ENCODE measurements at places on chromosomes 13 and 19.

DNA sequence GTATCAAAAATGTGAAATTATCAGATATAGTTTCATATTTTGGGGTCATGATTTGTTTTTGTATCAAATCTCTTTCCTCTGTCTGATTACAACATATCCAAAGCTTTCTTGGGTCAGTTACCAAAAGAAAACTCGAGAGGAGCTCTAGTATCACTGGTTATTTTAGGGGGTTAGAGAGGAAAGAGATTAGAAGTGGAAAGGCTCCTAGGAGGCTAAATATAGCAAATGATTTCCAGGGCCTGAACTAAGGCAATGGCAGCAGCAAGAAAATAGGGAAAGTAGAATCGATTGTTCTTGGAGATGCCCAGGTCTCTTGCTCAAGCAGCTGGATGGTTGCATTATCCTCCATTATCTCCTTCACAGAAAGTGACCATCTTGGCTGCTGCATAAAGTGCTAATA, 72.9 kb downstream of the NHLRC3 start:
- no peak for DNase-seq

- DNase-seq, result peak; percentile 21
These were observed 1.3 kb upstream of the CEACAM3 start for GRCh38 chr19:41795031-41795461.

DNA sequence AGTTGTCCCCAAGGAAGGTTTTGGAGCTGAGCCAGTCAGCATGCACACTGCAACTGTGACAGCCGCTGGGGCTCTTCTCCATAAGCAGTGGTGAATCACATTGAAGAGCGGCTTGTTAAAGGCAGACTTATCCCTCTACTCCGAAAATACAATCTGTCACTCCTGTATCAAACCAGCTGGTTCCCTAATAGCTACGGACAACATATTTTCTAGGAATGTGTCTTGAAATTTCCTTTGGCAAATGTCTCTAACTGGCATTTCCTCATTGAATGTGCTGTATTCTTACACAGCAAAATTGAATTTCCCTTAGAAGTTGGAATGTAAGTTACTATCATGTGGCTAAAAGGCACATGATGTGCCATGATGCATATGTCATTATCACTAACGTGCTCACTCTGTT, 104.0 kb upstream of the GPR12 start:
- no peak for DNase-seq

DNA sequence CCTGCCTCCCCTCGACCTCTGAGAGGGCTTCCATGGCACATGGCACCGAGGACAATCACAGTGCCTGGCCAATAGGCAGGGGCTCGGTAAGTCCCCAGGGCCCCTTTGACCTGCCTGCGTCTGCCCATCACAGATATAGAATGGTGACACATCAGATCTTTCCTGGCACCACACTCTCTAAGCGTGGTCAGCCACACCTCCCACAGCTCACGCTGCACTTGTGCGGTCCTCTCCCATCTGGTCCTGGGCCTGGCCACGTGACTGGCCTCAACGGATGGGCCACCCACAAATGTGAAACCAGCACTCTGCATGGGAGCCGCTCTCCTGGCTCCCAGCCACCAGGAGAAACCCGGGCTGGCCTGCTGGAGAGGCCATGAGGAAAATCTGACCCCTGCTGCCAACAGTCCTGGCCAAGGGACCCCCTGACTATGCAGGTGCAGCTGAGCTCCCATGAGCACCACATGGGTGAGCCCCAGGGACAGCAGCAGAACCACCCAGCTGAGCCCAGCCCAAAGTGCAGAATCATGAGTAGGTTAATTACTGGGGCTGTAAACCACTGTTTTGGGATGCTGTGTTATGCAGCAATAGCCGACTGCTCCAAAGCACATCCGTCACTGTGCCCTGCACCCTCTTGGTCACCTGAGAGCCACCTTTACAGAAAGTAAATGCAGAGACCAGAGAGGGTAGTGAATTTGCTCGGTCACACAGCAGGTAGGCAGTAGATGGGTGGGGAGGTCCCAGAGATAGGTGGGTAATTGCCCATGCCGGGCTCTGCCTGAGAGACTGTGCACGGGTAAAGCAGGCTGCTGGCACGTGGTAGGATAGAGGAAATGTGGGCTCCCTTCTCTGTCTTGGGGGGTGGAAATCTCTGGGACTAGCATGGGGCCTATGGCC, 9.7 kb upstream of the MEF2B start:
- no peak for DNase-seq

DNA sequence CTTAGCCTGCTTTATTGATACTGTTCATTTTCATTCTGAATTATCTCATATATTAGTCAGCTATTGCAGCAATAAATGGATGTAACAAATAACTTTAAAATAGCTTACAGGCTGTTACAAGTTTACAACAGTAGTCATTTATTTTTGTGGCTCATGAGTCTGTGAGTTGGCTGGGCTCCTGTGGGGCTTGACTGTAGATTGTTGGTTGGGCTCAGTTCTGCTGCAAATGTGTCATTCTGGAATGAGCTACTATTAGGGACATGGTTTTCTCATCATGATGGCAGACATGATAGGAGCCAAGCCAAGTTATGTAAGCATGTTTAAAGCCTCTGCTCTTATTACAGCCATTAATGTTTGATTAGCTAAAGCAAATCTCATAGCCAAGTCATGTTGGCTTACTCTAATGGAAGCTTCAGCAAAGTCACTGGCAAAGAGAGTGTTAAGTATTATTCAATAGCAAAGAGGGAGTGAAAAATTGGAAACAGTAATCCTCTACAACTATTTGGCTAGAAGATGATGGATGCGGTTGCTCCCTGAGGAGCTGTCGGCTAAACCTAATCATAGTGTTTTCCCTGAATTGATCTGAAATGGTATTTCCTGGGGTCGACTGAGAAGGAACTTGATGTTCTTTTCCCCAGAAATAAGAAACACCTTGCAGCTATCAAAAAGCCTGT, 391.3 kb downstream of the TDRD3 start:
- peak; percentile 18 for DNase-seq

DNA sequence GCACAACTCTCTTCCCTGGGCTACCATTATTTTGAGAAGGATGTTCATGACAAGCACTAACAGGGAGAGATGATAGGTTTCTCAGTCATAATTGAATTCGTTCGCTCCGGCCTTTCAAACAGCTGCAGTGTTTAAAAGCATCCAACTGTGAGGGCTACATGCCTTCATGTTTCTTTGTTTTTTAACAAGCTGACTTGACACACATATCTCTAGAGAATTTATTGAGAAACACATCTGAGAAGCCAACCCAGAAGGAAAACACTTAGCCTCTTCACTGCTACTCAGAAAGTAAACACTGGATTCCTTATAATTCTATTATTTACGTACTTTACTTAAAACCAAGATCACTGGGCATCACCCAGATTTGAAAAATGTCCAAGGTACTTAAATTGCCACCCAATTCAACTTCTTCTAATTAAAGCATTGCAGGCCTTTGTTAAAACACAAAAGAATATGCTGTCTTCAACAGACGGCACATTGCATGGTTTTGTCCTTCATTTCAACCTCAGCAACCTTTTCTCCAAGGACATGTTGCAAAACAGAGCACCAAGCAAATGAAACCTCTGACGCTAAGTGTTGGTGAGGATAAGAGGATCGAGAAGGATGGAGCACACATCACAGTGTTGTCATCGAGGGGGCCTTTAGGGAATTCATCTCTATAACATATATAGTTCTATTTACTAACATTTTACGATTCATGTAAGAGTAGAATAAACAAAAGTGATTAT, 75.8 kb downstream of the TBC1D4 start:
- DNase-seq, result peak; percentile 20

GRCh38 chr19:16587833-16588823, 15.9 kb upstream of the SLC35E1 start:
- DNase-seq, result no peak

DNA sequence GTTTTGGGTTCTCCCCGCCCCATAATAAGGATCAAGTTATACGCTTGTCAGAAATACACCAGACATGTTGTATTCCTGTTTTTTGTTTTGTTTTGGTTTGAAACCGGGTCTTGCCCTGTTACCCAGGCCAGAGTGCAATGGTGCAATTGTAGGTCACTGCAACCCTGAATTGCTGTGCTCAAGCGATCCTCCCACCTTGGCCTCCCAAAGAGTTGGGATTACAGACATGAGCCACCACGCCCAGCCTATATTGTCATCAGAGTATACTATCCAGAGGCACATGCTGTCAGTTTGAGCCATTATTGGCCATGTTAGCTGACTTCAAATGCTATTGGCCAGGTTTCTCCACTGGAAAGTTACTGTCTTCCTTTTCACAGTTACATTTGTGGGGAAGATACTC, 9.8 kb downstream of the SAFB start:
- DNase-seq, result no peak

DNA sequence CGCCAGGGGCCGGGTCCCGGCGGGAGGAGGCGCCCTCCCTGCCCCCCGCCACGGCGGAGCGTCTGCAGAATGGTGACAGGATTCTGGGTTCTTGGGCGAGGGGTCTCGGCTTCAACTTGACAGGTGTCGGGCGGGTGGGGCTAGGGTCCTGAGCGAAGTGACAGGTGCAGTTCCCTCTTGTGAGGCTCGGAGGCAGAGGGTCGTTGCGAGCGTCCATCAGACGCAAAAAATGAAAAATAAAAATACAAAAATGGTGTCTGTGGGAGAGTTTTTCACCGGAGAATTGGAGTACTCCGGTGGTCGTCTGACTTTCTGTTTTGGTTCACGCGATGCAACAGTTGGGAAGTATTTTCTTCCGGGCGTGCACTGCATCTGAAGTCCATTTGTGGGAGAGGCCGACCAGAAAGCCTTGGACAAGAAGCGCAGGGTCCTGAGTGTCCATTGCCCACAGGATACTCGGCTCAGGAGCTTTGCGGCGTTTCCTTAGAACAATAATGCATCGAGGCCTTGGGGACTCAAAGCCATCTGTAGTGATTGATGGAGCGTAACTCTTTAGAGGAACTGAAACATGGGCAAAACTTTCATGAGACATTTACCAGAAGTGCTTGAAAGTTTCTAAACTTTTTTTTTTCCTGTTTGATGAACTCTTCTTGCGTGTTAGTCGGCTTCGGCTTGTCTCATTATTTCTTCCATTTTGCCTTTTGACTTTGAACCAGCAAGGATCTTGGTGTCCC, 759 bp downstream of the RB1 start:
- DNase-seq, result peak; percentile 34

- DNase-seq, result no peak
These were observed 54.5 kb downstream of the LNX2 start for GRCh38 chr13:27565818-27566217.
